ENCODE measurements at places on chromosomes 4 and X.

DNA sequence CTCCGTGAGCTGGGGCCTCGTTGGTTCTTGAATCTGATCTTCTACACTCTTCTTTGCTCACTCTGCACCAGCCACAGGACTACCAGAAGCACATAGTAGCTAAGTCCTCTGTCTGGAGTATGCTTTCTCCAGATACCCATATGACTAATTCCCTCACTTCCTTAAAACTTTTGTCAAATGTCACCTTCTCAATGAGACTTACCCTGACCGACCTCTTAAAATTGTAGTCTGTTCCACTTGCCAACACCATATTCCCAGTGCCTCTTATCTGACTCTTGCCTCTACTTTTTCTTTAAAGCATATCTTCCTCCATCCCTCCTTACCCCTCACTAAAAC is 10.0 kb downstream of the PARM1 start:
- no peak for DNase-seq

- DNase-seq: no peak
Observed at GRCh38 chrX:120660637-120661036, 30.8 kb upstream of the C1GALT1C1 start.

DNA sequence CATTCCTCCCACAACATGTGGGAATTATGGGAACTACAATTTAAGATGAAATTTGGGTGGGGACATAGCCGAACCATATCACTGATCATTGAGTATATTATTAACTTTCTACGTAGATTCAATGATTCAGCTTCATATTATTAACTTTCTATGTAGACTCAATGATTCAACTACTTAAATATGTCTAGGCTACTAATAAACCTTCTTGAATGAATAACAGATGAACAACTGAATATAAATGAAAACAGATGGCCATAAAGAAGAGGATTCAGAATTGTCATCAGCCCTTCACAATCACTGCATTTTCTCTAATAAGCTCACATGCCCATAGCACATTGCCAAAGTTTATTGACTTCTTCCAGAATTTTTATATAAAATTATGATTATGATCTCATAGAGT is 57.0 kb downstream of the CEP44 start:
- DNase-seq: no peak

GRCh38 chrX:140815868-140816267 is 106.3 kb downstream of the LINC00632 start:
- DNase-seq: no peak

DNA sequence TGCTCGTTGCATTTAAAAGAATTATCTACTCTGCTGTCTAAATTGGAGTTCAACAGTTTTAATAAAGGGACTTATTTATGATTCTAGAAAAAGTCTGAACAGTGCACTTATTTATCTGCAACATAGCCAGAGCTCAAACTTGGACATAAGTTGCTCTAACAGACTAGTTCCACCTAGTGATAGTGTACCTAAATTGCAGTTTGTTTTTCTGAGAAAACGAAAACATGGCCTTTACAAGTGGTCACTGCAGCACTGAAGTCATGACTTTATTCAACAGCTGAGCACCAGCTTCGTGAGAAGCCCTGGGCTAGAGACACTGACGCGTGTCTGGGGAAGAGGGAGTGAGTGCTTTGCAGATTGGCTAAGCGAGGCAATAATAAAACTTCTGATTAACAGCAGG is 77.3 kb upstream of the IGSF1 start:
- no peak for DNase-seq
